ENCODE measurements at places on chromosomes 2 and 18. TPM values are rescaled to one million over a fixed set of nuclear protein-coding genes. Genes with fewer than 3 reads are reported as not detected.

VAMP8 gene
- 2.6 TPM for total RNA-seq

LCT gene
- not detected for total RNA-seq

LINC00305 gene
- total RNA-seq = not detected

SP9 gene
- total RNA-seq = not detected

MZT2B gene
- total RNA-seq = 245 TPM

CYBRD1 gene
- total RNA-seq = 28.4 TPM

STPG4 gene
- total RNA-seq = 0.70 TPM

KYNU gene
- total RNA-seq = 1.0 TPM

FOXI3 gene
- not detected for total RNA-seq

DNER gene
- 42.9 TPM for total RNA-seq

TNFRSF11A gene
- 9.8 TPM for total RNA-seq

POTEJ gene
- total RNA-seq = not detected

CHST9 gene
- total RNA-seq = not detected

CYP26B1 gene
- 0.05 TPM for total RNA-seq

GCKR gene
- total RNA-seq = not detected

ADNP2 gene
- 23.7 TPM for total RNA-seq

STARD7 gene
- total RNA-seq = 153 TPM

FKBP7 gene
- 22.2 TPM for total RNA-seq

CFC1 gene
- total RNA-seq = not detected

GKN1 gene
- not detected for total RNA-seq

MATN3 gene
- 0.47 TPM for total RNA-seq

OST4 gene
- total RNA-seq = 249 TPM

RPRD1A gene
- 72.0 TPM for total RNA-seq

PIEZO2 gene
- 0.10 TPM for total RNA-seq

POTEI gene
- total RNA-seq = 0.33 TPM

HOXD13 gene
- total RNA-seq = 3.2 TPM

HNRNPLL gene
- total RNA-seq = 34.6 TPM

PTPN4 gene
- 12.9 TPM for total RNA-seq

CENPO gene
- total RNA-seq = 46.5 TPM

RNF125 gene
- 2.3 TPM for total RNA-seq

TRIM54 gene
- total RNA-seq = 0.13 TPM

TTC31 gene
- 18.7 TPM for total RNA-seq

FLACC1 gene
- total RNA-seq = 1.9 TPM
